ENCODE measurements at places on chromosomes 12 and 14. TPM values are rescaled to one million over a fixed set of nuclear protein-coding genes. Genes with fewer than 3 reads are reported as not detected.

The PRKD1 gene
- total RNA-seq, result 0.54 TPM

The GPR162 gene
- total RNA-seq, result 145 TPM

The PARP11 gene
- 19.0 TPM for total RNA-seq

The RASAL1 gene
- not detected for total RNA-seq

The RFX4 gene
- total RNA-seq, result not detected

The JPH4 gene
- 52.7 TPM for total RNA-seq

DNA sequence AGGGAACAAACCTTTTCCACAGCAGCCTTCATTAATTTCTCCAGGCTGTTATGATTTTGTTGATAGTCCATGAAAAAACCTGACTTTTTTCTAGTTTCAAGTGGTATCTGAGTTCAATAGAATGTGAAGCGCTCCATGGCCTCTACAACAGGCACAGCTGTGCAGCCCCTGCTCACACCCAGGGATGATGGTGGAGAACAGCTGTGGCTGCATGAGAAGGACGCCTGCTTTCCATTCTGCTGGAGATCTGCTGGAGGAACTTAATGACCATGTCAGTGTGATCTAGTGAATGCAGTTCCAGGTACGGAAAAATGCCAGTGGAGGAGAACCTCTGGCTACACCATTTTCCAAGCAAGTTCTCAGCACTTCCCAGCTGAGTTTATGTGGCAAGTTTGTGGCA is 80.6 kb downstream of the PIWIL1 start:
- H3K27me3 ChIP-seq, result peaks cover 3% of the 10 kb centered on the region
- H3K4me1 ChIP-seq, result peaks cover 3% of the 10 kb centered on the region
- DNase-seq, result no peak
- no peak overlapping the region for H3K27ac ChIP-seq
- no peak overlapping the region for H3K4me3 ChIP-seq
- peaks cover 9% of the 10 kb centered on the region for H3K36me3 ChIP-seq

- peaks cover 5% of the 10 kb centered on the region for H3K4me1 ChIP-seq
- H3K4me3 ChIP-seq, result no peak overlapping the region
- H3K27me3 ChIP-seq, result no peaks in the 10 kb centered on the region
- peak; percentile 54 for DNase-seq
- no peaks in the 10 kb centered on the region for H3K36me3 ChIP-seq
These were observed 42.2 kb upstream of the PTGR2 start for GRCh38 chr14:73809391-73809790.

- peaks cover 15% of the 10 kb centered on the region for H3K4me1 ChIP-seq
- no peaks in the 10 kb centered on the region for H3K36me3 ChIP-seq
- peak overlapping the region; percentile 96 for H3K4me3 ChIP-seq
- H3K27ac ChIP-seq, result peak overlapping the region; percentile 86
- DNase-seq, result no peak
These were observed 418 bp upstream of the MYG1 start for GRCh38 chr12:53299101-53299453.

- H3K36me3 ChIP-seq, result no peaks in the 10 kb centered on the region
- no peak for DNase-seq
- no peak overlapping the region for H3K4me3 ChIP-seq
- no peak overlapping the region for H3K27ac ChIP-seq
These were observed 281.2 kb downstream of the PAWR start for GRCh38 chr12:79409562-79409961.

DNA sequence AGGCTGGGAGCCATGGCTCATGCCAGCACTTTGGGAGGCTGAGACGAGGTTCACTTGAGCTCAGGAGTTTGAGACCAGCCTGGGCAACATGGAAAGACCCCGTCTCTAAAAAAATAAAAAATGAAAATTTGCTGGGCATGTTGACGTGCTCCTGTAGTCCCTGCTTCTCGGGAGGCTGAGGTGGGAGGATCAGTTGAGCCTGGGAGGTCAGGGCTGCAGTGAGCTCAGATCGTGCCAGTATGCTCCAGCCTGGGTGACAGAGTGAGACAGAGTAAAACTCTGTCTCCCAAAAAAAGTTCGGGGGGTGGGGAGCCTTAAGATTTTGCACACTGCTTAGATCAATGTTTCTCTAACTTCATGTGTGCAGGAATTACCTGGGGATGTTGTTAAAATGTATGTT is 30.9 kb downstream of the ATP2A2 start:
- H3K4me3 ChIP-seq, result no peak overlapping the region
- no peak overlapping the region for H3K27ac ChIP-seq
- no peaks in the 10 kb centered on the region for H3K36me3 ChIP-seq
- no peak for DNase-seq

GRCh38 chr12:122584177-122584863 is 57.3 kb downstream of the KNTC1 start:
- H3K4me3 ChIP-seq, result no peak overlapping the region
- H3K27me3 ChIP-seq, result peaks cover 3% of the 10 kb centered on the region
- no peaks in the 10 kb centered on the region for H3K36me3 ChIP-seq
- H3K4me1 ChIP-seq, result no peaks in the 10 kb centered on the region
- DNase-seq, result no peak
- H3K27ac ChIP-seq, result no peak overlapping the region

GRCh38 chr12:58161773-58162172 is 220.4 kb downstream of the ATP23 start:
- H3K27ac ChIP-seq, result no peak overlapping the region
- no peak overlapping the region for H3K4me3 ChIP-seq
- no peaks in the 10 kb centered on the region for H3K4me1 ChIP-seq
- DNase-seq, result no peak
- no peaks in the 10 kb centered on the region for H3K36me3 ChIP-seq
- H3K27me3 ChIP-seq, result peaks cover 1% of the 10 kb centered on the region

DNA sequence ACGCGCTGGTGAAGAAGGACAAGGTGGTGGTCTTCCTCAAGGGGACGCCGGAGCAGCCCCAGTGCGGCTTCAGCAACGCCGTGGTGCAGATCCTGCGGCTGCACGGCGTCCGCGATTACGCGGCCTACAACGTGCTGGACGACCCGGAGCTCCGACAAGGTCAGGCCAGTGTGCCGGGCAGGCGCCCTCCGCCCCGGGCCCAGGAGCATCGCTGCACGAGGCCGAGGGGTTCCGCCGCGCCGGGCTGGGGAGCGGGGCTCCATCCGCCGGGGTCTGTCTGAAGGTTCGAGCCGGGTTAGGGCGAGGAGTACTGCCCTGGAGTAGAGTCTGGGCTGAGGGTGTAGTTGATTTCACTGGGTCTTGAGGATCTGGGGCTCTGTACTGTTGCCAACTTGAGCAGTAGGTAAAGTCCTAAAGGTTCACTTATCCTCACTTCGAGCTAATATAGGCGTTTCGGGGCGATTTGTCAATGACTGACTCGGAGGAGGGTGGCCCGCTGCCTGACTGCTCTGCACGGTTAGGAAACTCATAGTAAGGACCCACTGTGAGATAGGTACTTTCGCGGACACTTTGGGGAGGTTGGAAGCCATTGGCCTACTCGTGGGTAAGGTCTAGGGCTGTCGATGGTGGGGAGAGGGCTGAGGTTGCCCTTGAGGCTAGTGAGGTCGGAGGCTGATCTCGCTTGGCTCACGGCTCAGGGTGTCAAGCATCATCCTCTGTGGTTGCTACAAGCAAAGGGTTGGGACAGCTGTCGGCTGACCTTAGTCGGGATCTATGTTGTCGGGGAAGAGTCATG is 574 bp downstream of the GLRX5 start:
- H3K4me3 ChIP-seq, result peak overlapping the region; percentile 94
- DNase-seq, result peak; percentile 55
- H3K27ac ChIP-seq, result peak overlapping the region; percentile 93
- H3K4me1 ChIP-seq, result peaks cover 36% of the 10 kb centered on the region
- no peaks in the 10 kb centered on the region for H3K36me3 ChIP-seq

DNA sequence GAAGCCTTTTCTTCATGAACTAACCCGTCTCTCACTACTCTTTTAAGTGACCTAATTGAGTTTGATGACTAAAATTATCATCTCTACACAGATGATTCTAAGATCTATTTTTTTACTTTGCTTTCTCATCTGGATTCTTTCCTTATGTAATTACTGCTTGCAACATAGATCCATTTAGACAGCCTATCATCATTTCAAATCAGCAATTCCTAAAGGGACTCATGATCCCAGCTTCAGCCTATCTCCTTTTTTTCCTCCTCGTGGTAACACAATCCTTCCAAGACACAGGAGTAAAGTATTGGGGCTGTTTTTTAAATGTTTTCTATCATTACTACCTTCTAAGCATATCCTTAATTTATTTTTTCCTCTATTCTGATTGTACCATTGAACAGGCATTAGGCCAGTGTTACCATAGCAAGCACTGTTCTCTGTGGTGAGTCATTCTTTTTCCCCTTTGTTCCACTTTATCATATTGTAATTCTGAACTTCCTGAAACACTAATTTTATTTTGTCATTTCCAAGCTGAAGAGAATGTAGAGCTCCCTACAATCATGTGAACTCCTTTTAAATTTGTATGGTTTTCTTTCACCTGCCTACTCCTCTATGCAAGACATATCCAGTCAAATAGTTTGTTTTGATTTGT is 190.4 kb upstream of the FAR2 start:
- no peak for DNase-seq
- no peaks in the 10 kb centered on the region for H3K4me1 ChIP-seq
- H3K27ac ChIP-seq, result no peak overlapping the region
- no peaks in the 10 kb centered on the region for H3K36me3 ChIP-seq

DNA sequence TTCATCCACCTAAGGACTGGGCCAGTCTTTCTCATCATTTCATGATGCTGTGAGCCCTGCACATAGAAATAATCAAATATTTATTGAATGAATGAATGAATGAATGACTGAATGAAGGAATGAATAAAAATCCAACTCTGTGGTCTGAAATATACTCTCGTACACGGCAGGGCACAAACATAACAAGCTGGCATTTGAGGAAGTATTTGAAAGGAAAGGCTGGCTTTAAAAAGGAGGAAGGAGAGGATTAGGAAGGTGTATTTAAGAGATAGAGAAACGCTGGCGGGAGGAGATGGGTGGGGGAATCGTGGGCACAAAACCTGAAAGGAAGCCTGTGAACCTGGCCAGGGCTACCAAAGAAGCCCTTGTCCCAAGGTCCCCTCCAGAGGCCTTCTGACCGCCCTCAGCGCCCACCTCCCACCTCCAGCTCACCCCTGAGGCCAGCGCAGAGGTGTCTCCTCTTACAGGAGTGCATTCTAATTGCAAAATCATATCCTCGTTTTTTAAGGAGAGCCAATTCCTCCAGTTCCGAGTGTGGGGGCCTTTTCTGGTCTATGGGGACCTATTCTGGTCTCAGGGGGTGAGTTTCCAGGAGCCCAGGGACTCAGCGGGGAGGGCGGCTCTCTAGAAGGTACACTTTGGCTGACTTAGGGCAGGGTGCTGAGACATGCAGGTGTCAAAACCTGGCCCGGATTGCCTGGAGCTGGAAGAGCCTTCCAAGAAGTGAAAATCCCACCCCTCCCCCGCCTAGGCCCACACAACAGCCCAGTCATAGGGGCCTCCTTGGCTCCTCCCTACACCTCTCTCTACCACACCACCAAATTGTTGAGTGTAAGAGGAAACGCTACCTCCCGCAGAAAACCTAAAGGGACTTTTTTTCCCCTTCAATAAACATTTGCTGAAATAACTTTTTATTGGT is 8.7 kb upstream of the JDP2 start:
- DNase-seq, result no peak
- peak overlapping the region; percentile 14 for H3K4me3 ChIP-seq
- H3K27ac ChIP-seq, result no peak overlapping the region
- no peaks in the 10 kb centered on the region for H3K27me3 ChIP-seq

GRCh38 chr14:20327005-20327869 is 5.8 kb downstream of the CCNB1IP1 start:
- H3K4me3 ChIP-seq, result peak overlapping the region; percentile 13
- peaks cover 14% of the 10 kb centered on the region for H3K4me1 ChIP-seq
- no peaks in the 10 kb centered on the region for H3K27me3 ChIP-seq
- DNase-seq, result no peak
- no peaks in the 10 kb centered on the region for H3K36me3 ChIP-seq

DNA sequence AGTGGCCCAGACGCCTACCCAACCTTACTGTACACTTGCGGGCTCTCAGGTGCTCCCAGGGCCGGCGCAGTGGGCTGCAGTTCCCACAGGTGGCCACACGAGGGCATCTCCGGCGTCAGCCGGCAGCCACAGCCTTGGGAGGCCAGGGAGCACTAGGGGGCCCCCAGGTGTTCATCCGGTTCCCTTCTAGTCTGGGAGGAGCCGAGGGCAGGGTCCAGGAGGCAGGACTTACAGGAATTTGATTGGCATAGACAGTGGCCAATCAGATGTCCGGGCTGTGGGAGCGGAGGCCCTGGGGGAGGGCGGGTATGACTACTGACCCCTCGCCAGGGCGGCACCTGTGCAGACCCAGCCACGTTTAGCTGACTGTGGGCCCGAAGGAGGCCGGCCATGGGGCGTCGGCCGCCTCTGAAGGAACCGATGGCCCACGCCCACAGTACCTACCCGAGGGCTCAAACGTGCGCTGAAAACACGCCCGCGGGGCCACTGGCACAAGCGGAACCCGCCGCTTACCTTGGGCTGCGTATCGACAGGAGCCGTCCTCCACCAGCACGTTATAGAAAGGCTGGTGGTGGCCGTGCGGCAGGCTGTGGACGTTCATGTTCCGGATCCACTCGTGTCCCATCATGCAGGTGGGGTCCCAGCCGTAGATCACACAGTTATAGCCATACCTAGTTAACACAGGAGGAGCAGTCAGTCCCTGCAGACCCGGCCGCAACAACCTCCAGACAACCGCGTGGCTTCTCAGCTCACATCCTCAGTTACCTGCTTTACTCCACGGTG is 34.8 kb downstream of the FBXO21 start:
- peak; percentile 78 for DNase-seq
- H3K36me3 ChIP-seq, result no peaks in the 10 kb centered on the region
- H3K4me1 ChIP-seq, result peaks cover 8% of the 10 kb centered on the region

DNA sequence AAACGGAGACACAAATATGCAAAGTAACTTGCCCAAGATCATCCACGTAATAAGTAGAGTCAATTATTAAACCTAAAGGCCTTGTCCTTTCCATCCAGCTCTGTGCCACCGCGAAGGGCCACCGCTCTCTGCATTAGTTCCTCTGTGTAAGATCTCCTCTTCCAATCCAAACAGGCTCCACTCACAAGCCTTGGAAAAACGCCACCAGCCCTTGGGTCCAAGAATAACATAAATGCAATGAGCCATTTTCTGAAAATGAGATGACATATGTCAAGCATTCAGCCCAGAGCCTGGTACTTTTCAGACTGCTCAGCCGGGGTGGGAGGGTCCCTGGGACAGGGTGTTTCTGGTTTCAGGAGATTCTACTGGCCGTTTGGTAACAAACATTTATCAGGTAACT is 30.0 kb downstream of the DGLUCY start:
- H3K36me3 ChIP-seq, result no peaks in the 10 kb centered on the region
- H3K27me3 ChIP-seq, result peaks cover 2% of the 10 kb centered on the region

GRCh38 chr12:34400986-34401658 is 378.8 kb downstream of the ALG10 start:
- no peaks in the 10 kb centered on the region for H3K4me1 ChIP-seq
- DNase-seq, result peak; percentile 2
- no peak overlapping the region for H3K27ac ChIP-seq

GRCh38 chr12:83514372-83514771 is 827.7 kb downstream of the TMTC2 start:
- DNase-seq, result no peak
- H3K4me3 ChIP-seq, result no peak overlapping the region
- no peaks in the 10 kb centered on the region for H3K36me3 ChIP-seq
- no peaks in the 10 kb centered on the region for H3K4me1 ChIP-seq

GRCh38 chr12:67681105-67681778 is 32.7 kb downstream of the DYRK2 start:
- no peaks in the 10 kb centered on the region for H3K27me3 ChIP-seq
- no peak overlapping the region for H3K4me3 ChIP-seq
- H3K36me3 ChIP-seq, result no peaks in the 10 kb centered on the region
- H3K27ac ChIP-seq, result no peak overlapping the region
- H3K4me1 ChIP-seq, result no peaks in the 10 kb centered on the region
- no peak for DNase-seq

All from glutamatergic neuron (in vitro differentiated cells).